ENCODE measurements at places on chromosomes 11 and 22.

- no peak for DNase-seq
Observed at GRCh38 chr22:47655930-47656329, 893.5 kb downstream of the TBC1D22A start.

GRCh38 chr11:121467471-121467870 lies 14.7 kb upstream of the SORL1-AS1 start:
- no peak for DNase-seq

DNA sequence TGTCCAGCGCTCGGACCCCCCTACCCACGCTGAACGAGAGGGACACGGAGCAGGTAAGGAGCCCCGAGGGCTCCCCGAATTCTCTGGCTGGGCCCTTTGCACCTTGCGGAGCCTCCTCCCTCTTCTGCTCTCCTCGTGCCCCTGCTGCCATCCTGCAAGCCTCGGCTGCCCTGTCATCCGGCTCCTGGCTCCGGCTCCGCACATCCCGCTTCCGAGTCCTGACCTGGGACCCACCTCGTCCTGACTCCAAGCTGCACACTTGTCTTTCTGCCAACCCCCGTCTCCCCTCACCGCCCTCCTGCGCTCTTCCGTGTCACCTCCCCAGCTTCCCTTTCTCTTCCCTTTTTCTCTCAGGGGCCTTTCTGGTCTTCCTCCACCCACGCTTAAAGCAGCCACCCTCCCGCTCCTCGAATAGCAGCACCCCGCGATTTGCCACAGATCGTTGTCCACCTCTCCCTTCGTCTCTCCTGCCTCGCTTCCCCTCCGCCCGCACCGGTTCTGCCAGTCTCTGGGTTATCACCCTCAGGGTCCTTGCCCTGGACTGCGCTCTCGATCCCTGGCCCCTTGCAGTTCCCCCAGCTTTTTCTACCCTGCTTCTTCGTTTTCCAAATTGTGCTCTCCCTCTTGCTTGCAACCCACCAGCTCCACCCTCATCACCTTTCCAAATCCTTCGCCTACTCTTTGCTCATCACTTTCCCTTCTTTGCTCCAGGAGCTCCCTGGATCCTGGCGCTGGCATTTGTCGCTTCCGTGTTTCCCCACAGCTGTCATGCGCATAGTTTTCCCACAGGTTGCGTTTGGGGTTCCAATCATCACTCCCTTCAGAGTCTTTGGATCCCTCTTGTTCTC lies 822 bp downstream of the MARK2 start:
- DNase-seq: no peak

- DNase-seq: no peak
Observed at GRCh38 chr11:17510507-17511206, 33.6 kb downstream of the USH1C start.

DNA sequence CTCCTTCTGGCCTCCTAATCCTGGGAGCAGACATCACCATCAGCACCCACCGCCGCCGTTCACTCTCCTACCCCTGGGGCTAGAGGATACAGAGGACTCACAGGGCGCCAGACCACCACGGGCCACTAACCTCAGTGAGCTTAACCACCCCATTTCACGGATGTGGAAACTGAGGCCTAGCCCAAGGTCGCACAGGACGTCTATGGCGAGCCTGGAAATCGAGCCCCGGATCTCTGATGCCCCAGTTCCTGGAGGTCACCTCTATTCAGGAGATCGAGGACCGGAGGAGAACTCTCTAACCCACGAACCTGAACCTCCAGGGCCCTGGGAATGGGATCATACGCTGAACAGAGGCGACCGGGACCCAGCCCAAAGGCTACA lies 349 bp downstream of the TIMM10 start:
- no peak for DNase-seq

- DNase-seq: no peak
Observed at GRCh38 chr11:123235117-123235655, 40.1 kb upstream of the CLMP start.

- no peak for DNase-seq
Observed at GRCh38 chr11:100832829-100833228, 145.7 kb downstream of the ARHGAP42 start.

DNA sequence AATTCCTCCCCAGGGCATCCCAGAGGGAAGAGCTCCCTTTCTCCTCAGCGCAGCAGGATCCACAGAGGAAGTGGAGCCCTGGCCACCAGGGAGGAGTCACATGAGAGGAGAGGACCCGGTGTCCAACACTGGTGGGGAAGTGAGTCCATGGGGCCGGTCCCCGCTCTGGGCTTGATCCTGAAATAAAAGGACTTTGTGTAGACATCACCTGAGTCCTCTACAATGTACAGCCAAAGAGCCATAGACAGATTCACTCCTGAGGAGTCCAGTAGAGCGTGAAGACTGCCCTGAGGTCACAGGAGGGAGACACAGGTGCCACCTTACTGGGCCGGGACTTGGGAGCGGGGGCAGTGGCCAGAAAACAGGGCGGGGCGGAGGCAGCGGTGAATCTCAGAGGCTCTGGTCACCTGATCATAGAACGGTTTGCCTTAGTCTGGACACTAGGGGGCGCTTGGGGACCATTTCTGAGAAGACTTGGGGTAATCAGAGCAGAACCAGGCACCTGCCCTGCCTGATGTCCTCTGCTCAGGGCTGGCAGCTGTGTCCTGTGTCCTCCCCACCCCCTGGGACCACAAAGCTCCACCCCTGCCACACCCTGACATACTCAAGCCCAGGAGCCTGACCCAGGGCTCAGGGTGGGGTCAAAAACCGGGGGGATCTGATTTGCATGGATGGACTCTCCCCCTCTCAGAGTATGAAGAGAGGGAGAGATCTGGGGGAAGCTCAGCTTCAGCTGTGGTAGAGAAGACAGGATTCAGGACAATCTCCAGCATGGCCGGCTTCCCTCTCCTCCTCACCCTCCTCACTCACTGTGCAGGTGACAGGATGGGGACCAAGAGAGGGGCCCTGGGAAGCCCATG lies 112.7 kb downstream of the VPREB1 start:
- DNase-seq: peak; percentile 41

GRCh38 chr11:47144541-47144940 lies 32.1 kb downstream of the ARFGAP2 start:
- no peak for DNase-seq

- DNase-seq: no peak
Observed at GRCh38 chr22:30344447-30345200, 12.1 kb downstream of the SF3A1 start.

DNA sequence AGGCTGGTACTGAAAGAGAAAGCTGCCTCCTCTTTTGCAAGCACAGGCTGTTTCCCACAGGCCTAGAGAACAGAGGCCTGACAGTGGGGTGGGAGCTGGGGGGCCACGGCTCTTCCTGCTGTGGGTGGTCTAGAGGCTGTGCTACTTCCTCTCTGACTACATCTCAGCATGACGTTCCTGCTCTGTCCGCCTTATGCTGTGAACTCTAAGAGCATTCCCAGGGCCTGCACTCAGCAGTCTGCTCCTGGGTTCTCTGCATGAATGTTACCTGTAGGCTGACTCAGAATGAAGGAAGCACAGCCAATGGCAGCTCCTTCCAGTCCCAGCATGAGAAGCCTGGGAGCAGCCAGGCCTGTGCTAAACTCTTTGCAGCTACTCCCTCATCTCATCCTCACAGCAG lies 534.3 kb downstream of the NTM start:
- DNase-seq: no peak

DNA sequence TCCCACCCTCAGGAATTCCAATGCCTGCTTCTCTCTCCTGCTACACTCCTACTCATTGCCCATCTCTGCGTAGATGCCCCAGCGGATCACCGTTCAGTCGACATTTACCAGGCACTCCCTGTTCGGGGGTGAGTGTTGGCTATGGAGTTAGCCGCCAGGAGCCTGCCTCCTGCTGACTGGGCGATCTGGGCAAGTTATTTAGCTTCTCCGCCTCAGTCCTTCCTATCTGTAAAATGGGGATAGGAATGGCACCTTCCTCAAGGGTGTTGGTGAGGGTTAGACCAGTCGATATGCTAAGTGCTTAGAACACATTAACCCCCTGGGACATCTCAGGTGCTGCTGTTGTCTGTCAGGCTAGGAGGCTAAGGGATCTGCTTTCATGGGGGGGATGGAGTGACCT lies 30.9 kb downstream of the FADD start:
- DNase-seq: no peak

DNA sequence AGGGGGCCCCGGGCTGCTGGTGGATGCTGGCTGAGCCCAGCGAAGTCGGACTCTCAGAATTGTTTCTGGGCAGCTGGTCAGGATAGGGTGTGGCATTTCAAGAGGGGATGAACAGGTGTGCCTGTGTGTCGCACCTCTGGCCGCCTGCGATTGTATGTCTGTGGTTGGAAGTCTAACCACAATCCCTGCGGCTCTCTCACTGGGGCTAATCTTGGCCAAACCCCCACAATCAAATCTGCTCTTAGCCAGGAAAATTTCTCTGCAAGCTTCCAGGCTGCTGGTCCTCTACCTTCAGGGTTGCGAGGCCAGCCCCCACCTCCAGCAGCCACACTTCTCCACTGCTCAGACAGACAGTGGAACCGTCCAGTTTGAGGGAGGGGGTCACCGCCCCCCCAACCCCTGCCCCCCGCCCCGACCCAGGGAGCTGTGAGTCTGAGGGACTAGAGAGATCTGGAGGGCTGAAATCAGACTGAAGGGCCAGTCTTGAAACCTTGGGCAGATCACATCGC lies 953 bp downstream of the ATG16L2 start:
- no peak for DNase-seq

All from H1 (cell line).